Activated CD8-positive, alpha-beta memory T cell treated with anti-CD3 and anti-CD28 coated beads for 4 hours (primary cell): ENCODE measurements at places on chromosomes 12 and 14.

DNA sequence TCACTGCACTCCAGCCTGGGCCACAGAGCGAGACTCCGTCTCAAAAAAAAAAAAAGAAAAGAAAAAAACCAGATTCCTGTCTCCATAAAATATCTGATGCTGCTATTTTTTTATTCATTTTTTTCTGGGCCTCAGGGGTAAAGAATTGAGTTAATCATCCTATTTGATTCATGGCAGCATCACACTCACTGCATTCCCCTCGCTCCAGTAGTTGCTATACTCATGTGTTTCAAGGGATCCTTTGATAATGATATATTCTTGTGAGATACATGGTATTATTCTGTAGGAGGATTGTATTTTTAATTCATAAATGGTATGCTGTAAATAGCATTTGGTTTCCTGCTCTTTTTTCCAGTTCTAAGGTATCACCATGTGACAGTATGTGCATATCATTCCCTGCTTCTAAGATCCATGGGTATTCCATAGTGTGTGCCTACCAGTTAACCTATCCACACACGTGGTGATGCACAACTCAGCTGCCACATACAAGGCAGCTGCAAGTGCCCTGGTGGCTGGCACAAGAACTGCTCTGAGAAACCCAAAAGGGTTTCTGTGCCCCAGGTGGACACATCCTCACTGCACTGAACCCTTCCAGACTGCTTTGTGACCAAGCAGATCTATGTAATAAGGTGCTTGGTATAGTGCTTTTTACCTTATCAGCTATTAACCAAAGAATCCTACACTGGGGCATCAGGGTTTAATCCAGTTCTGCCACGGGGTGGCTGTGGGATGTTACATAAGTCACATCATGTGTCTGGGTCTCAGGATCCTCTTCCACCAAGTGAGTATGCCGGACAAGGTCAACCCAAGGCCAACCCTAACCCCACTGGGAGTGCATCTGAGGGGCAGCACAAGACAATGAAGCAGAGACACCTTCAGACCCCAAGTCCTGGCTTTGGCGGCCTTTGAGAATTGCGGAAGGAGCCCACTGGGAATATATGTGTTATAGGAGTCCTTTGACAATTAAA, 74.6 kb downstream of the ZFP36L1 start:
- no peak for DNase-seq

DNA sequence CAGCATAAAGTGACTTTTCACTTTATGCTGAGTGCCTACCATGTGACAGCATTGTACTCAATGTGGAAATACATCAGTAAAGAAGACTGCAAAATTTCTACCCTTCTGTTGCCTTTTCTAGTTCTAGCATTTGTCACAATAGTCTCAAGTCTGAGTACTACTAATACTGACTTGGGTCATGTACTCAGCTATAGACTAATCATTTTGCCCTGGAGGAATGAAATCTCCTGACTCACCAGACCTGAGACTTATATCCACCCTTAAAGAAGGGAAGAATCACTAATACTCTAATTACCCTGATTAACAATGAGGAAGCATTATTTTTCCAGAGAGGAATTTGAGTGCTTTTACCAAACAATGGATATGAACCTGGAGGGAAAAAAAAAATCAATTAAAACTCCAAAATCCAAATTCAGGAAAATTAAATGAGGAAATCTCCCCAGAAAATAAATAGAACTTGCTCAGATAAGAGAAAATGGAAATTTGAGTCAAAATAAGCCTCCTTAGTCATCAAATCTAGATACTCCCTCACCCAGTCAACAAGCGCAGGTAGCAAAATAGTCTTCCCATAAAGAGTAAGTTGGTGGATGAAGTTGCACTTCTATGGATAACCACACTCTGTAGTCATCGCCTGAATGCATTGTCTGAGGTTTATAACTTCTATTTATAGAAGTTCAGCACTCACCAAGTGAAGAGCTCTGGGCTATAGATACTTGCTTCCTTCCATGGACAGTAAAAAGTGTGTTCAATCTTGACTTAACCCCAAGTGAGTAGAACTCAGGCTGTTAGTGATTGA, 386.6 kb downstream of the SYT1 start:
- DNase-seq = no peak

DNA sequence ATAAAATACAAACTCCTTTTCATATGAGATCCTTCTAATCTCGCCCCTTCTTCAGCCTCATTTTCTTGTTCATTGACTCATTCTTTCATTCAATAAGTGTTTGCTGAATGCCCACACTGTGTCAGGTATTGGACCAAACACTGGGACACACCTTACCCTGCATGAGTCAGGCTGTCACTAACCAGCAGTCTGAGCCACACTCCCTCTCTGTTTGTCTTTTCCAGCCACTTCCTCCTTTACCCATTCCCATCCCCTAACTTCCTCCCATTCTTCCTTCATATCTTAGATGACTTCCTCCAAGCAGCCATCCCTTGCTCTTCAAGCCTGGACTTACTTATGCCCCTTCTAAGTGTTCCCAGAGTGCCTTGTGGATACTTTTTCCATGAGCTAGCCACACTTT, 27.0 kb upstream of the HIF1A start:
- DNase-seq = no peak

GRCh38 chr12:55699471-55700055, 8.1 kb downstream of the ITGA7 start:
- no peak for DNase-seq

- no peak for DNase-seq
These were observed 408.3 kb downstream of the EGLN3 start for GRCh38 chr14:33542338-33543287.

DNA sequence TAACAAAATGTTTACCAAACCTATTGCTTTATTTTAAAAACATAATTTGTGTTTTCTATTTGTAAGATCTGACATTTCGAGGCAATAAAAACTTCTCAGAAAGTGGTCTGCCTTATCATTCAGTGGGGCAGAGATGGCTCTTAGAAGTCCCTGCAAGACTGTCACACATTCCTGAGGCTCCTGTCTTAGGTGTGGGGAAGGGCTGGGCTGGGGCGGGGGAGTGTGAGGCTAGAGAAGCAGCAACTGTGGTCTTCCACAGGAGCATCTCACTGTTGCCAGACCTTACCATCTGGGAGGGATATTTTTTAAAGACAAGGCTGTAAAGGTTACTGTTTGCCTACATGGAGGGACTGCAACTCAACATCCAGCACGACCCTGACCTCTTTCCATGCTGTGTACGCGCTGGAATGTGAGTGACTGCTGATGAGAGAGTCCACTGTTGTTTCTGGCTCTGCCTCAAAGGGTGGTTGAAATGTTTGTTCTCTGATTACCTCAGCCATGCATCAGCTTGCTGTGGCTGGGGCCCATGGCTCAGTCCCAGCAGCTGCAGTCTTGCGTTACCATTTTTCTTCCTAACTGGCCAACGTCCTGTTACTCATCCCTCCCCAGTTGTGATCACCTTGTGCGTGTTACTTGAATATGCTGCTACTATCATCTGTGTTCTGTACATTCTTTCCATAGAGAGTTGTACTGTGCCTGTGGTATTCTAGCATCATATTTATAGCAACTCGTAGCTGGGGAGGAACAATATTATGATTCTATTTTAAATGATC, 12.4 kb downstream of the ERG28 start:
- no peak for DNase-seq
